Inflammatory macrophage treated with lipopolysaccharide for 4 hours (primary cell): ENCODE measurements at places on chromosomes 5 and 9.

DNA sequence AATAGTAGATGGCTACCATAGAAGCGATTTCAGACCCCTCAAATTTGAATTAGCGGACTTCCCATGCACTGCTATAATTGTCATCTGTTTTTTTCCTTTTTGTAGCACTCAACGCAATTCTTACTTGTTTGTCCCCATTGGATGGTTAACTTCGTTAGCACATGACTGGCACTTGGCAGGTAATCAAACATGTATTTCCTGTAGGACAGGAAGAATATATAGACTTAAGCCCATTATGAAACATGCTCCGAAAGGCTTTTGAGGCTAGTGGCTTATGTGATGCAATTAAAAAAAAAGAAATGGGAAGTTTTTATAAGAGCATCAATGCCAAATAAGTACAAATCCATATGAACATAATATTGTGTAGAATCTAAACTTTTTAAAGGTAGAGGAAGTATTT, 301.2 kb downstream of the PSAT1 start:
- DNase-seq, result no peak

DNA sequence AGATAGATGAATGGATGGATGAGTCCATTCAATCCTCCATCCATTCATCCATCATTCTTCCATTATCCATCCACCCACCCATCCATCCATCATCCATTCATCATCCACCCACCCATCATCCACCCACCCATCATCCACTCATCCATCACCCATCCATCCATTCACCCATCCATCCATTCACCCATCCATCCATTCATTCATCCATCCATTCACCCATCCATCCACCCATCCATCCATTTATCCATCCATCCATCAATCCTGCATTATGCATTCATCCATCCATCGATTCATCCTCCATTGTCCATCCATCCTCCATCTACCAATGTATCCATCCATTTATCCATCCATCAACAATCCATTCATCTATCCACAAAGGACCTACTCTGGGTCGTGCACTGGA, 12.8 kb upstream of the PHYKPL start:
- no peak for DNase-seq

- DNase-seq, result no peak
These were observed 183.2 kb downstream of the TLR4 start for GRCh38 chr9:117887383-117887782.

DNA sequence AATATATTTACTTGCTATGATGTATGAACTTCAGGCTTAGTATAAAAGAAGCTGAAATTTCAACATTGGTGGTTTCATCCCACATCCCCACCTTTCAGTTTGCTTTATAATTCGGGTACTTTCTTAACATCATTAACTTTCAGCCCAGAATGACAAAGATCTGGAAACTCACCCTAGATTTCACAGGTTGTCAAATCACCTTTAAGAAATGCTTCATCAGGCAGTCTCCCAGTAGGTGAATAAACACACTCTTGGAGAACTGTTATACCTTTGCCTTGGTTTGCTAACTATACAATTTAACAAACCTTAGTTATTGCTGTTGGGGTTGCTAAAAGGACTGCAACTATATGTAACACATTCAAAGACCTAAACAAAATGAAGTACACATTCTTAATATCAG, 54.4 kb downstream of the MLANA start:
- DNase-seq, result no peak

DNA sequence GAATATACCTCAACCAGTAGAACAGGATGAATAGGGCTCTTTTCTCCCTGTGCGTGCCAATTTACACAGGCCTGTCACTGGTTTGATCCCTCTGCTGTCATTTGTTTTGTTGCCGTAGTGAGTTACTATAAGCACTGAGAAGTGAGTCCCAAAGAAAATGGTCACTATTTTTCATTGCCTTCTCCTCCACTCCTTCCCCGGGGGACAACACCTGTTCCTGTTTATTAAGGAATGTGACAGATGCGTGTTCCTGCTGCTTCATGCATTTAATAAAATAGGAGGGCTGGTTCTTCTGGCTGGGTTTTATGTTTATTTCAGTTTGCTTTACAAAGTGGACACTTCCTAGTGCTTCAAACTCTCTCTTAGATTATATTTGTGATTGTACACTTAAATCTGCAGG, 6.4 kb downstream of the THBS4 start:
- DNase-seq, result no peak

GRCh38 chr9:77616191-77616590, 31.9 kb downstream of the GNA14 start:
- no peak for DNase-seq

- no peak for DNase-seq
These were observed 43.0 kb upstream of the HSD17B4 start for GRCh38 chr5:119409235-119409815.

DNA sequence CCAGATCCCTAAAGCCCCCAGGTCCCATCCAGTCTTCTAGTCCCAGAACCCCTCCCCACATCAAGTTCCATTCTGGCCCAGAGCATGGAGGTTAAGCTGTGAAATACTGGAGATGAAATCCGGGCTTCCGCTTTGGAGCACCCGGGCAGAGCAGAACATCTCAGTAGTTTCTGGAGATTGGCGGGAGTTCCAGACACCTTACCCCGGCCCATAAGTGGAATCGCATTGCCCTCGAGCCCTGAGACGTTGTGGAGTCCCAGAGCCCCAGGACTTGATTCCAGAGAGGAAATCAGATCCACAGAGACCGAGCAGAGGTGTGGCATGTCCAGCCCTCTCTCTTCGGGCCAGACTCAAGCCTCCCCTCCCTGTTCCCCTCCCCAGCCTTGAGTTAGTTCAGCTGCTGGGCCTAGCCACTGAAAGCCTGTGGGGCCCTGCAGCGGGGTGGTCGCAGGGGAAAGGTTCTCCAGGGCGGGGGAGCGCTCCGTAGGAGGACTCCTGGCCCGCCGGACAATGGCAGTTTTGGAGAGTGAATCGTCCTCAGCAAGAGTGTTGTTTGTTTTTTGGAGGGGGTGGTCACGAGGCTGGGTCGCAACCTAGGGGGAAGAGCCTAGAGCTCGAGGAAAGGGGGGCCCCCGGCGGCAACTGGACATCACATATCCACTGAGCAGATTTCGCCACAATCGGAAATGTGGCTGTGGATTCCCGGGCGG, 1.0 kb upstream of the PAX5 start:
- DNase-seq, result no peak

DNA sequence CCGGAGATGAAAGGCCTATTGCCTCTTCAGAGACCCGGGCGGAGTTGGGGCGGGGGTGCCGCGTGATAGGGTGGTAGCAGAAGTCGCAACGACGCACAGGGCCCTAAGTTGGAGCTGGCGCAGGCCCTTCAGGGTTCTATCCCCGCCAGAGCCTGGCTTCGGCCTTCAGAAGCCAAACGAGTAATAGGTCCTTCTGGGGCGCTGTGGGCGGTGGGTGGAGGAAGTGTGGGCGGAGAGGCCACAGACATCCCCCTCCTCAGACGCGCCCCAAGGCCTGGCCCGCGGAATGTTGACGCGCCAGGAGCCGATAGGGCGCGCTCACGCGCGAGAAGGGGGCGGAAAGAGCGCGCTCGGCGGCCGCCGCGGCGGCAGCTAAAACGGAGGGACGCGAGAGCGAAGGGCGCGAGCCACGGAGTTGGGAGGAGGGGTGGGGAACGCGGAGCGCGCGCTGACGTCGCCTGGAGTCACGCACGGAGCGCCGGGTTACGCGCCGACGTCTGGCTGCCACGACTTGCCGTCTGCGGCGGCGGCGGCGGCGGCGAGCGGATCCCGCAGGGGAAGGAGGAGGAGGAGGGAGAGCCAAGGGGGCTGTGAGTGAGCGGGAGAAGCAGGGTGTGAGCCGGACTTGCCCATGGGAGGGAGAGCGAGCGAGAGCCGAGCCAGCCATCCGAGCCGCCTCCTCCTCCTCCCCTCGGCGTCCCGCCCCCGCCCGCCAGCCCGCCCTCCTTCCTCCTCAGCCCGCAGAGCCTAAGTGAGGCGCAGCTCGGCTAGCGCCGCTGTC, 6.4 kb upstream of the PURA start:
- peak; percentile 86 for DNase-seq

GRCh38 chr9:37730256-37730655, 23.3 kb upstream of the TRMT10B start:
- no peak for DNase-seq
